ENCODE measurements at places on chromosomes 5 and 9. TPM values are rescaled to one million over a fixed set of nuclear protein-coding genes. Genes with fewer than 3 reads are reported as not detected.

GRCh38 chr5:142360607-142361120 is 35.8 kb upstream of the SPRY4 start:
- DNase-seq: no peak

DNA sequence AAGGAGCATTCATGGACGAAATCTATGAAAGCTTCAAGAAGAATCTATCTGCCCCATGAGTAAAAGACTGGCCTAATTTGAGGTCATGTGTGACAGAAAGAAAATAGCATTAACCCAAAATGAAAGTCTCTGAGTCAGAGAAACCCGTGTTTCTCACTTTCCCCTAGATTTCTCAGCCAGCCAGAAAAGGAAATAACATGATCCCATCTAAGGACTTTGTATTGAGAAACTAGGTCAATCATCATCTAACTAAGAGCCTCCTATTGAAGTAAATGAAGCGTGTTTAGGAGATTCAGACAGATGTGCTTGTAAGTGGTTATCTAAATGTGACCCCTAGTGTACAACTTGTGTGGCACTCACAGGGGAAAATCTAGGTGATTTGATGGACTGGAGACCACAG is 77.3 kb upstream of the ZNF366 start:
- DNase-seq: no peak

- DNase-seq: no peak
Measured at GRCh38 chr5:52807723-52808122, 20.0 kb downstream of the ITGA1 start.

GRCh38 chr5:6193310-6193709 is 185.0 kb downstream of the MED10 start:
- DNase-seq: no peak

- no peak for DNase-seq
Measured at GRCh38 chr5:39394946-39395345, 29.8 kb downstream of the DAB2 start.

- no peak for DNase-seq
Measured at GRCh38 chr5:435156-435790, 7.7 kb upstream of the EXOC3 start.

DNA sequence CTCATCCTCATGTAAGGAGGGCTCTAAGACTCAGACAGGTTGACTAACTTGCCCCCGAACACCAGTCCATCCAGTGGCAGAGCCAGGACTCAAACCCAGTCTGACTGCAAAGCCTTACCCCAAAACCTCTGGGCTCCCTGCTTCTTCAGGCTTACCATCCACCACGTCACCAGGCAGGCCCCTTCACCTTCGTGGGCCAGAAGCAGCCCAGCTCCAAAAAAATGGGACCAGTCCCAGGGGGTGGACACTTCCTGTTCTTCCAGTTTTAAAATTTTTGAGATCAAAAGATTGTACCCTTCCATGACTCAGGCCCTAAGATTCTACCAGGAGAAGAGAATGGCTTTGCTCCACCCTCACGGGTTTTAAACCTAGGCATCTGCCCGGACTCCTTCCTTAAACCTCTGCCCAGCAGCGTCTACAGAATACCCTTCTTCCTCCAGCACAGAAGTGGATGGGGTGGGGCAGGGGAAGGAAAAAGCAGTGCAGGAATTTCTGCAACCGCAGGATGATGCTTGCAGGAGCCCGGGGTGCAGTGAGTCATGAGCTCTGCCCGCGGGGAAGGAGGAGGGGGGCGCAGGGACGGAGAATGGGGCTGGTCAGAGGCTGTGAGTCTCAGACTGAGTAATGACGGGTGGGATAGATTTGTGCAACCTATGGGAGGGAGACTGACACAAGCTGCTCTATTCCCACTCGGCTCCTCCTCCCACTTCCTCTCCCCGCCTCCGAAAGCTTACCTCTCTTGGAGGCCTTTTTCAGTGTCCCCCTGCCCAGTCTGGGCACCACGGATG is 50.4 kb upstream of the STXBP1 start:
- no peak for DNase-seq

GRCh38 chr5:82246960-82247574 is 31.1 kb downstream of the RPS23 start:
- DNase-seq: no peak

GRCh38 chr9:136868644-136869043 is 2.5 kb upstream of the EDF1 start:
- DNase-seq: no peak

GRCh38 chr9:23342291-23342690 is 483.7 kb downstream of the ELAVL2 start:
- DNase-seq: no peak

- no peak for DNase-seq
Measured at GRCh38 chr9:87498046-87498810, 561 bp downstream of the DAPK1 start.

DNA sequence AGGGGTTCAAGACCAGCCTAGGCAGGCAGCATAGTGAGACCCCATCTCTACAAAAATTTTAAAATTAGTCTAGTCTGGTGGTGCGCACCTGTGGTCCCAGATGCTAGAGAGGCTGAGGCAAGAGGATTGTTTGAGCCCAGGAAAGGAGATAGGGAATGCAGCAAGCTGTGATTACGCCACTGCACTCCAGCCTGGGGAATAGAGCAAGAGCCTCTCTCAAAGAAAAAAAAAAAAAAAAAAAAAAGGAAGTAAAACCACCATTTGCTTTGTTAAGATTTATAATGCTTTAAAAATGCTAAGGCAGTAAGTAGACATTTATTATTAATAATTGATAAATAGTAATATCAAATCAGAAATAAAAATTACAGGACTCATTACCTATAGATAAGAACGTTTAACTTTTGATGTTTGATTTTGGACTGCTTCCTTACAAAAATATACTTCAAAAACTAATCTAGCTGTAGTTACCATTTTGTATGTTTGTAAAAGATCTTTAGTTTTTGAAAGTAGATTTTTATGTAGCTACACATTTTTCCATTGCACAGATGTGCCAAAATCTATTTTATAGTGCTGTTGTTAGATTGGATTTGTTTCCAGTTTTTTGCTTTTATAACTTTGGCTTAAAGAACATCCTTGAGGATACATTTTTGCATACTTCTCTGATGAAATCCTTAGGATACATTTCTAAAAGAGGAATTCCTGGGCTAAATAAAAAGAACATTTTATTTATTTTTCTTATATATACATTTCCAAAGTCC is 86.4 kb downstream of the INIP start:
- DNase-seq: no peak

The GARIN3 gene
- not detected for polyA plus RNA-seq

The HRCT1 gene
- not detected for polyA plus RNA-seq

The RNF183 gene
- not detected for polyA plus RNA-seq

The CTXN3 gene
- polyA plus RNA-seq: not detected

The SOHLH1 gene
- not detected for polyA plus RNA-seq

The AQP7 gene
- polyA plus RNA-seq: 0.17 TPM

The MEGF10 gene
- polyA plus RNA-seq: not detected
